ENCODE measurements at places on chromosomes 13 and 19. TPM values are rescaled to one million over a fixed set of nuclear protein-coding genes. Genes with fewer than 3 reads are reported as not detected.

DNA sequence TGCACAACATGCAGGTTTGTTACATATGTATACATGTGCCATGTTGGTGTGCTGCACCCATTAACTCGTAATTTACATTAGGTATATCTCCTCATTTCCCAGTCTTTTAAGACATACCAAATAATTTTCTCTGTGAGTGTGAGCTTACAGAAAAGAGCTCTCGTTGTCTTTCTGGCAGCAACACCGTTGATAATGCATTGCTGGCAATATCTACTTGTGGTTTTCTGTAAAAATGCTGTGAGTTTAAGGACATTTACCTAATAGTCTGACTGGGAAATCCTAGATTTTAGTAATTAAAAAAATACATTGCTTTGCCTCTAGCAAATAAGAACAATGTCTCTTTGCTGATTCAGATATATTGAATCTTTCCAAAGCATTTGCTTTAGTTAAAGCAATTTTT, 8.4 kb downstream of the IGFL3 start:
- DNase-seq = no peak

DNA sequence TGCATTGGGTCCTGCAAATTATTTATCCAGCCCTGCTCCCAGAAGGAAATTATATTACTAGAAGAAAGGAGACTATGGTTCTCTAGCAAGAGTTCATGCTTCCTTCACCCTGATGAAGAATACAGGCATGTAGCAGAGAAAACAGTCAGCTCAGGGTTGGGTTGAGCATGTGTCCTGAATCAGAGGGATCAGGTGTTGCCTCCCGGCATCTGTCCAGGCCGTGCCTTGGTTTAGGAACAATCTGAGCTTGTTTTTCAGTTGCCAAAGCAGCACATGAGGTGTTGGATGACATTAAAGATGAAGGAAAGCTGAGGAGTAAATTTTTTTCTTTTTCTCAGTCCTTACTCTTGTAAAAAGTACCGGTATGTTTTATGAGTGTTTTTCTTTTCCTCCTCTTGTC, 62.0 kb downstream of the KL start:
- no peak for DNase-seq

- DNase-seq = no peak
These were observed 361.9 kb upstream of the GPC6 start for GRCh38 chr13:92864584-92865284.

DNA sequence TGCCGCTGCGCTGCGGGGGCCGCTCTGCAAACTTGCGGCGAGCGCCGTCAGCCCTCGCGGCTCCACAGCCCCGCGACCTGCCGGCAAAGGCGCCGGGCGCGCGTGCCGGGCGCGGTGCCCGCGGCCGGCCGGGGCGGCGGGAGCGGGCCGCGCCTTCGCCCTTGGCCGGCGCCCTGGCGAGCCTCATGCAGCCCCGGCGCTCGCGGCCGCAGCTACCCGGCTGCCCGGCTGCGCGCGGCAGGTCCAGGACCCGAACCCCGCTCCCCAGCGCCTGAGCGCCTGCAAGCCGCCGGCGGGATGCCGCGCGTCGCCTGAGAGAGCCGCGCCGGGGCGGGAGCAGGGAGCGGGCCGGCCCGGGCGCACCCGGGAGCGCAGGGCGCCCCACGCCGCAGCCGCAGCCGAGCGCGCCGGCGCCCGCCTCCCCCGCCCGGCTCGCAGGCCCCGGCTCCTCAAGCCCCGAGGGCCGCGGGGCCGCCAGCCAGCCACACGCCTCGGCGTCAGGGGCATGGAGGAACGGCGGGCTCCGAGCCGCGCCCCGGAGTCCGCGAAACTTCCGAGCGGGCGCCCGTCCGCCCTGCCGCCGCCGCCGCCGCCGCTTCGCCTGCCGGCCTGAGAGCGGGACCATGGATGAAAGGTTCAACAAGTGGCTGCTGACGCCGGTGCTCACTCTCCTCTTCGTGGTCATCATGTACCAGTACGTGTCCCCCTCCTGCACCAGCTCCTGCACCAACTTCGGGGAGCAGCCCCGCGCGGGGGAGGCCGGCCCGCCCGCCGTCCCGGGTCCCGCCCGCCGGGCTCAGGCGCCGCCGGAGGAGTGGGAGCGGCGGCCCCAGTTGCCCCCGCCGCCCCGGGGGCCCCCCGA, 564 bp downstream of the HS6ST3 start:
- DNase-seq = no peak

Gene ADGRL1
- total RNA-seq = 3.3 TPM

Gene PSG1
- total RNA-seq = 0.06 TPM

Gene CGB2
- total RNA-seq = not detected

Measured in epithelial cell of proximal tubule (primary cell).